NCI-H2081 (cell line): ENCODE measurements at places on chromosomes 1 and 21.

- peak; percentile 25 for DNase-seq
These were observed 761.7 kb downstream of the ADGRL2 start for GRCh38 chr1:82562448-82562847.

DNA sequence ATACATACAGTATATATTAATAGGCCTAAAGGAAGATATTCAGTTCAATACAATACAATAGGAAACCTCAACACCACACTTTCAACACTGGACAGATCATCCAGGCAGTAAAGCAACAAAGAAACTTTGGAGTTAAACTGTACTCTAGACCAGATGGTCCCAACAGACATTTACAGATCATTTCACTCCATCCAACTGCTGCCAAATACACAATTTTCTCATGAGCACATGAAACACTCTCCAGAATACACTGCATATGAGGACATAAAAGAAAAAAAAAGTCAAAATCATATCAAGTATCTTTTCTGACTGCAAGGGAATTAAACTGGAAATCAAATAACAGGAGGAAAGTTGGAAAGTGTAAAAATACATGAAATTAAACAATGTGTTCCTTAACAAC is 607.5 kb upstream of the BRINP3 start:
- no peak for DNase-seq

- DNase-seq, result peak; percentile 21
These were observed 53.0 kb upstream of the SPATA6 start for GRCh38 chr1:48524892-48525467.

- DNase-seq, result no peak
These were observed 2.3 kb upstream of the ACTA1 start for GRCh38 chr1:229436201-229436600.

- no peak for DNase-seq
These were observed 161.4 kb upstream of the TNR start for GRCh38 chr1:175904808-175905207.

- DNase-seq, result peak; percentile 43
These were observed 749 bp upstream of the TMEM39B start for GRCh38 chr1:32071758-32072621.

DNA sequence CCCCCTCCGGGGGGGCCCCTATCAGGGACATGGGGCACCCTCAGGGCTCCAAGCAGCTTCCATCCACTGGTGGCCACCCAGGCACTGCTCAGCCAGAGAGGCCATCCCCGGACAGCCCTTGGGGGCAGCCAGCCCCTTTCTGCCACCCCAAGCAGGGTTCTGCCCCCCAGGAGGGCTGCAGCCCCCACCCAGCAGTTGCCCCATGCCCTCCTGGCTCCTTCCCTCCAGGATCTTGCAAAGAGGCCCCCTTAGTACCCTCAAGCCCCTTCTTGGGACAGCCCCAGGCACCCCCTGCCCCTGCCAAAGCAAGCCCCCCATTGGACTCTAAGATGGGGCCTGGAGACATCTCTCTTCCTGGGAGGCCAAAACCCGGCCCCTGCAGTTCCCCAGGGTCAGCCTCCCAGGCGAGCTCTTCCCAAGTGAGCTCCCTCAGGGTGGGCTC is 34.9 kb downstream of the TRIM11 start:
- no peak for DNase-seq

- no peak for DNase-seq
These were observed 122.8 kb upstream of the IVNS1ABP start for GRCh38 chr1:185439727-185440415.

DNA sequence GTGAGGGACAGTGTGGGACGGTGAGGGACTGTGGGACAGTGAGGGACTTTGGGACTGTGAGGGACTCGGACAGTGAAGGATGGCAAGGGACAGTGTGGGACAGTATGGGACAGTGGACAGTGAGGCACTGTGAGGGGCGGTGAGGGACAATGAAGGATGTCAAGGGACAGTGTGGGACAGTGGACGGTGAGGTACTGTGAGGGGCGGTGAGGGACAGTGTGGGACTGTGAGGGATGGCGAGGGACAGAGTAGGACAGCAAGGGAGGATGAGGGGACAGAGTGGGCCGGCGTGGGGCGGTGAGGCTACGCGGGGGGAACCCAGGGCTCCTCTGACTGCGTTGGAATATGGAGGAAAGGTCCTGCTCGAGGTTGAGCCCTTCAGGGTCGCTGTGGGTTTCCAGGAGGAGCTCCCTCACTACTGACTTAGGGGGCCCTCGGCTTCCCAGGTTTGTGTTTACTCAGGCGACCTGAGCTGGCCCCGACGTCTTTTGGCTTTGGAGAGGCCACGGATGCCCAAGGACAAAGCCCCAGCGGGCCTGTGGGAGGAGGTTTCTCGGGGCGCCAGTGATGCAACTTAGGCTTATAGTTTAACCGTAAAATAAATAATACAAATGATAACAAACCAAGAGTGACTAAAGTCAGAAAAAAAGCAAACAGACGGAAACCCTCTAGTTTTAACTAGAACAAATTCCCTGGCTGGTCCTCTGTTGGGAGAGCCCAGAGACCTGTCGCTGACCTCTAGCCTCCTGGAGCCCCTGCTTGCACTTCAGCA is 1.1 kb upstream of the ERRFI1 start:
- DNase-seq, result no peak
